ENCODE measurements at places on chromosomes 12 and 14. TPM values are rescaled to one million over a fixed set of nuclear protein-coding genes. Genes with fewer than 3 reads are reported as not detected.

Gene IFT43
- 29.4 TPM for total RNA-seq

DNA sequence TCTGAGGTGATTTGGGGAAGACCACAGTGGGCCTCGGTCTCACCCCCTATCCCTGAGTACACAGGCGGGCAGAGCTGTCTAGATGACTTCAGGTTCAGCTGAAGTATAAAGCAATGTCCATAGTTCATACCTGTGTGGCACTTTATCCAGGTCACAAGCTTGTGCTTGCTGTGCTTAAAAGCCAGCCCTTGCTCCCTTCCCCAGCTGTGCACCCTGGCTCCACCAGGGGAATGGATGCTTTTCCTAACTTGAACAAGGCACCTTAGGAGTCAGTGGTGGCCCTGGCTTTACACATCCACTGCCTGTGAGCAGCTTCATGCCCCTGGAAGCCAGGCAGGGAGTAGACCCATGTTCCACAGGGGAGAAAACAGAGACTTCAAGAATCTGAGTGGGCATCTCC is 5.5 kb downstream of the CARMIL3 start:
- no peak overlapping the region for H3K27ac ChIP-seq
- H3K4me1 ChIP-seq = no peaks in the 10 kb centered on the region
- peaks cover 34% of the 10 kb centered on the region for H3K27me3 ChIP-seq
- H3K4me3 ChIP-seq = no peak overlapping the region

DNA sequence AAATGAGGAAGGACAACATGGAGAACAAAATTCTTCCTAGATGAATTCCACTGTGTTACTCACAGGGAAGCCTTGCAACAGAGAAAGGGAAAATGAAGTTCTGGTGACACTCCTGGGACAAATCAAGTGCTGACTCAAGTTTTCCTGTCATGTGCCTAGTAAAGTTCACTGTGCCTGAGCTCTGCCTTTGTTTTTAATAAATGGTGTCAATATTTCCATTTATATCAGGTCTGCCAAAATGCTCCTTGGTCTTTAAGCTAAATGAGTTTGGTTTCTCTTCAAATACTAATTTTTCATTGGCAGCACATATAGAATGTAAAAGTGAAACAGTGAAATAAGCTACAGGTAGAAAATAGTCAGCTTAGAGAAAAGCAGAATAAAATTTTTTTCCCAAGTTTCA is 33.0 kb downstream of the HIGD1C start:
- no peak overlapping the region for H3K4me3 ChIP-seq
- no peaks in the 10 kb centered on the region for H3K27me3 ChIP-seq
- DNase-seq = peak; percentile 74
- peaks cover 4% of the 10 kb centered on the region for H3K4me1 ChIP-seq
- H3K27ac ChIP-seq = no peak overlapping the region

- H3K36me3 ChIP-seq = no peaks in the 10 kb centered on the region
- H3K4me3 ChIP-seq = no peak overlapping the region
- no peaks in the 10 kb centered on the region for H3K4me1 ChIP-seq
- DNase-seq = peak; percentile 2
Observed at GRCh38 chr14:90924621-90925340, 108.6 kb upstream of the TTC7B start.

GRCh38 chr14:67690011-67690410 is 5.6 kb downstream of the RDH11 start:
- no peak overlapping the region for H3K4me3 ChIP-seq
- H3K4me1 ChIP-seq = peaks cover 4% of the 10 kb centered on the region

DNA sequence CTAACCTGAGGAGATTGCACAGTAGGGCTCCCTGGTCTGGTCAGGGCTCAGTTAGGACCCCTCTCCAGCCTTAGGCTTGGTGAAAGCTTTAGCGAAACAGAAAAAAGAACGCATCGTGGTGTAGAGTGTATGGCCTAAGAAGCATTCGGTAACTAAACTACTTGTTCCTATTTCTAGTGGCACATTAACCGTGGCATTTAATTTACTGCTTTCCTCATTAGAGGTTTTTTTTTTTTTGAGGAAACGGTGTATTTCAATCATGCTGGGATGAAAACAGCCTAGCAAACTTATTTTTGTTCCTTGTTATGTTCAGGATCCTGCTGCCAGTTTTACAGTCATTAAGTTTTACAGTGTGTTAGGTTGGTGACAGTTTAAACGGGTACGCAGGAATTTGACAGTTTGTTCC is 518 bp upstream of the OSBPL8 start:
- peak overlapping the region; percentile 89 for H3K27ac ChIP-seq
- peak overlapping the region; percentile 91 for H3K4me3 ChIP-seq
- H3K36me3 ChIP-seq = no peaks in the 10 kb centered on the region
- no peaks in the 10 kb centered on the region for H3K27me3 ChIP-seq
- H3K4me1 ChIP-seq = no peaks in the 10 kb centered on the region

- no peaks in the 10 kb centered on the region for H3K27me3 ChIP-seq
- H3K4me3 ChIP-seq = no peak overlapping the region
- peaks cover 2% of the 10 kb centered on the region for H3K4me1 ChIP-seq
- H3K27ac ChIP-seq = no peak overlapping the region
Observed at GRCh38 chr12:27463511-27464219, 17.1 kb downstream of the SMCO2 start.

- H3K36me3 ChIP-seq = no peaks in the 10 kb centered on the region
- no peaks in the 10 kb centered on the region for H3K4me1 ChIP-seq
- DNase-seq = no peak
- no peak within 1 kb of the TSS for H3K27ac ChIP-seq
Observed at GRCh38 chr14:104924421-104925213, at the start of gene PLD4. PLD4 (plus strand) TSS chr14:104924879; CDS start chr14:104927141, 2,262 bp downstream.

GRCh38 chr12:18907127-18907526 is 169.2 kb downstream of the CAPZA3 start:
- no peaks in the 10 kb centered on the region for H3K27me3 ChIP-seq
- DNase-seq = no peak
- no peak overlapping the region for H3K4me3 ChIP-seq
- no peaks in the 10 kb centered on the region for H3K36me3 ChIP-seq
- H3K27ac ChIP-seq = no peak overlapping the region

Data from IMR-90 (cell line).